Kidney epithelial cell (primary cell): ENCODE measurements at places on chromosomes 3 and 15. TPM values are rescaled to one million over a fixed set of nuclear protein-coding genes. Genes with fewer than 3 reads are reported as not detected.

The C2CD4B gene
- 0.13 and 1.2 TPM in 2 replicates for total RNA-seq

The CLDN16 gene
- total RNA-seq, result 10.9 and 12.0 TPM in 2 replicates

The SLC49A4 gene
- total RNA-seq, result 17.2 and 24.7 TPM in 2 replicates

The PLCD1 gene
- total RNA-seq, result 19.0 and 21.8 TPM in 2 replicates

The CLRN1 gene
- not detected in 2 replicates for total RNA-seq

The INKA1 gene
- not detected in 2 replicates for total RNA-seq

The MANF gene
- total RNA-seq, result 115 and 133 TPM in 2 replicates

The CD200 gene
- 19.2 and 19.3 TPM in 2 replicates for total RNA-seq

The SIDT1 gene
- 0.04 and 0.14 TPM in 2 replicates for total RNA-seq

The SCN11A gene
- total RNA-seq, result 0.04 and 0.27 TPM in 2 replicates
